ENCODE measurements at places on chromosomes 13 and 19. TPM values are rescaled to one million over a fixed set of nuclear protein-coding genes. Genes with fewer than 3 reads are reported as not detected.

DNA sequence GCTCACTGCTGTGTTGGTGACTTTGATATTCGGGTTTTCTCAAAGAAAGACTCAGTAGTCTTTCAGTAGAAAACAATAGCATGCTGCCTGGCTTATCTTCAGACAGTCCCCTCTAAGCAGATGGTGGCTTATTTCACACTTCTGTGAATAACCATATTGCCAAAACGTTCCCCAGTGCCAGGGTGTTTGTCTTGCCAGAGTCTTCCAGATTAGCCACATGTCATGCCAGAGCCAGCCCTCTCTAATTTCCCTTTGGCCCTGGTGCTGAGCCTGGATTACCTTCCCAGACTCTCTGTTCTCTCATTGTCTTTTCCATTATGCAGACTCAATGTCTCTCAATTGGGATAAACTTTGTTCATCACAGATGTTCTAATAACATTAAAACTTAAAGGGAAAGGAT, 488.0 kb upstream of the ATXN8OS start:
- DNase-seq, result no peak

GRCh38 chr19:43616954-43617353, 2.5 kb downstream of the ZNF428 start:
- DNase-seq, result no peak

GRCh38 chr19:19628501-19629134, 598 bp upstream of the LPAR2 start:
- peak; percentile 85 for DNase-seq

DNA sequence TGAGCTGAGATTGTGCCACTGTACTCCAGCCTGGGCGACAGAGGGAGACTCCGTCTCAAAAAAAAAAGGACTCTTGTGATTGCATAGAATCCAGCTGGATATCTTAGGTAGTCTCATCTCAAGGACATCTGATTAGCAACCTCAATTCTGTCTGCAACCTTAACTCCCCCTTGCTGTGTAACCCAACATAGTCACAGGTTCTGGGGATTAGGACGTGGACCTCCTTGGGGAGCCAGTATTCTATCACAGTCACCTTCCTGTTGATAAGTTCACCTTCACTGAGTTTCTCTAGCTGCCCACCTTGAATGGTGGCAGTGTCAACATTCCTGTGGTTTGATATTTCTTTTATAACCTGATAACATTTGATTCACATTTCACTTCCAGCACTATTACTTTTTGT, 27.2 kb downstream of the GPR18 start:
- DNase-seq, result no peak

DNA sequence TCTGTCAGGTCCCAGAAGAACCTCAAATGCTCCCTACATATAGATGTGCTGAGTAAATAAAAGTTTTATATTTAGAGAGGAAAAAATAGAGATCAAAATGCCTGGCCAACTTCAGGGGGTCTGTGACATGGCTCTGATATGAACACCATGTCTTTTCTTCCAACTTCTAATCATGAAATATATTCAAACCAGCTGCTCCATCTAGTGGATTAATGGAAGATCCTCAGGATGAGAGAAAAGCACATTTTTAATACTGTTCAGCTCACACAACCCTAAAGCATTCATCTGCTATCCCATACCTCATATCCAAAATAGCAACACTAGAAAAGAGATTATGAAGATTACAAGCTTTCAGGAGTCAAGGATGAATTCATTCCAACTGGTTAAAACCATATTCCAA, 56.0 kb upstream of the DOCK9 start:
- DNase-seq, result no peak

- no peak for DNase-seq
These were observed 26.0 kb downstream of the WDR88 start for GRCh38 chr19:33157906-33158305.

- DNase-seq, result no peak
These were observed 1.7 kb upstream of the PLEKHG2 start for GRCh38 chr19:39410831-39411080.

GRCh38 chr13:22047082-22047784, 376.4 kb downstream of the FGF9 start:
- DNase-seq, result no peak

DNA sequence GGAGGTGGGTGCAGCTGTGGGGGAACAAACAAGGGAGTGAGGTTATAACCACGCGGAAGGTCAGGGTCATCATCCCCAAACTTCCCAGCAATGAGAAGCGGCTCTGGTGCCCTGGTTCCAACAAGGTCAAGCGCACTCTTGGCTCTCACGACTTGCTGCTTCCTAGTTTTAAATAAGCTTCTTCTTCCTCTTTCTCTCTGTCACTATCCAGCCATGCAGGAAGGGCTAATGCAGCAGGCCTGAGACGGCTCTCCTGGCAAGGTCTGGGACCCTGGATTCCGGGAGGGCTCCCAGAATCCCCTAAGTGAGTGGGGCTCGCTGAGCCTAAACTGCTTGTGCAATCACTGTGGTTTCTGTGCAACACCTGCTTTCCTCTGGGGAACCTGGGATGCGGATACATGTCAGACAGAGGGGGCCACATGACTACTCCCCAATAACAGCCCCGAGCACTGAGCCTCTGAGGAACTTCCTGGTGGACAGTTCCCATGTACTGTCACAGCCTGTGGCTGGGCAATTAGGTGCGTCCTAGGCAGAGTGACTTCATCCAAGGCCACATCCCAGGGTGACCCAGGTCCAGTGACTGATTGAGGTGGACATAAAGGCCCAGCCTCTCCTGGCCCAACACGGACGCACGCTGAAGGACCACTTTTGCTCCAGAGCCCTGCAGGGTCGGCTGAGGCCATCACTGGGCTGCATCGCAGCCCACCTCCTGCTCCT, 24.2 kb downstream of the VRK3 start:
- no peak for DNase-seq

GRCh38 chr19:50725218-50725910, 2.2 kb downstream of the CLEC11A start:
- no peak for DNase-seq

- peak; percentile 91 for DNase-seq
These were observed at the start of gene FOXO1 for GRCh38 chr13:40666045-40666932. Gene FOXO1, minus strand, starts transcription at chr13:40666641. Its CDS starts 429 bp downstream, at chr13:40666212.

DNA sequence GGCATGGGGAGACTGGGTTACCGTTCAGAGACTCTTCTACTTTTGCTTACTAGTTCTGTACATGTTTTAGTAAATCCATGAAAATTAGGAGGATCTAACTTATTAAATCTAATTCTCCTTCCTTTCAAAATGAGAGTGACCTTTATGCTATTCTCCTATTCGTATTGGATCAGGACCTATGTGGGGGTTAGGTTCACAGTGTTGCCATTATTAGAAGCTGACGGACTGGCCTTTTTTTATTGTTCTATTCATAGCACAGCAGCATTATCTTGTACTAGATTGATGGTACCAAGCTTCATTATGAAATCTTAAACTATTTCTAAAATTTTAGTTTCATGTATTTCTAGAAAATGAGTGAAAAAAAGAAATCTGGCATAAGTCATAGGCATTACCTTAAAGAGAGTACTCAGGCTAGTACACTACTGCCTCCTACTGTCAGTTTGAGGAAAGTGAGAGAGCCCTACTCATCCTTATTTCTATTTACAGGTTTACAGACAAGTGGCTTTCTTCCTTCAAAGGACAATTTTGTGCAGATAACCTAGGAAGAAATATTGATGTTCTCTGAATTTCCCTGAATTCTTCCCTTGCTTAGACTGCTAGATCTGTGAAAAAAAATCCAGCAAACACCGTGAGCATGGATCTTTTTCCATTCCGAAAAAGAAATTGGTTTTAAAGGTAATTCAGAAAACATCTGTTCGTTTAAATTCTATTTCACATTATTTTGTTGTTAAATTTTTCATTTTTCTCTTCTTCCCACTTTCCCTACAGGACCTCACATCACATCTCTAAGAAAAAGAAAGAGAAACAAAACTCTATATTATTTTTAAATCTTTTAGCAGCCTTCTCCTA, 485.5 kb downstream of the DIAPH3 start:
- no peak for DNase-seq

DNA sequence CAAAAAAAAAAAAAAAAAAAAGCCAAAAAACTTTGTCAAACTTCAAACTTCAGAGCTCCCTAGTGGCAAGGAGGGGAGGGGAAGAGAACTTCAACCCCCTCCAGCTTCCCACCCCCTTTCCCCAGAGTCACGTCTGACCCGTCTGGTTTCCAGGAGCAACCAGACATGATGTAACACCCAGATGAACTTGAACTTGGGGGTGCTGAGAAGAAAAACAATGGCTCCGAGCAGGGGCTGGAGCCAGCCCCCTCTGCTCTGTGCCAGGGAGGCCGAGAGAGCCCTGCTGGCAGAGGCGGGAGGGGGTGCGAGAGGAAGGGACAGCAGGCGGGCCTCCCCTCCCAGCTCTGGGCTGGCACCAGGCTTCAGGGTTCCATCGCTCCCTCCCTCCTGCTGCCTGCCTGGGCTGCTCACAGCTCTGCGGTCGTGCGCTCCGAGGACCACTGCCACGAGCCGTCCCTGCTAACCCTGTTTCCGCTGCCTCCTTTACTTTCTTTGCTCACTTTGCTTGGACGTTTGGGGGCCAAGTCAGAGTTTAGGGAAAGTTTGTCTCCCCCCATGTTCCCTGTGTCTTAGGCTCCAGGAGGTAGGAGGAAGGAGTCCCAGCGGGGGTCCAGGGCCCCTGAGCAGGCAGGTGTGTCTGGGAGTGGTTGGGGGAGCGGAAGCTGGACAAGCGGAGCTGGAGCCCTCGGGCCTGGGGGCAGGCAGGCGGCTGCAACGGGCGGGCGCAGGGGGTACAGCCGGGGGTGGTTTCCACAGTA, 11.1 kb downstream of the LYL1 start:
- no peak for DNase-seq

GRCh38 chr19:6340493-6341201, 7.2 kb upstream of the ACER1 start:
- no peak for DNase-seq

DNA sequence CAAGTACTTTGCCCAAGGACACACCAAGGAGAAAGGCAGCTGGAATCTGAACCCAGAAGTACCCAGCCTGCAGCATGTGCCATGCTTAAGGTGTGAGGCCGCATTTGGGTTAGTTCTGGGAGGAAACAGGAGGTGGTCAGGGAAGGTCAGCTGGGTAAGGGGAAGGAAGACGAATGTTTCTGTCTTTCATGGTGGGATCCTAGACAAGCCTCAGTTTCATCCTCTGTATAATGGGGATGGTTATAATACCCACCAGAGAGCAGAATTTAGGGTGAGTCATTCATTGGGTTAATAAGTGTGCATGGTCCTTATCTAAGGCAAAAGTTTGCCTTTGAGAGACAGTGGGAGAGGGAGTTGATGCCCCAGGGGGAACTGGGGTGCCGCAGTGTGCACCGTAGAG, 3.6 kb downstream of the CCDC61 start:
- no peak for DNase-seq

DNA sequence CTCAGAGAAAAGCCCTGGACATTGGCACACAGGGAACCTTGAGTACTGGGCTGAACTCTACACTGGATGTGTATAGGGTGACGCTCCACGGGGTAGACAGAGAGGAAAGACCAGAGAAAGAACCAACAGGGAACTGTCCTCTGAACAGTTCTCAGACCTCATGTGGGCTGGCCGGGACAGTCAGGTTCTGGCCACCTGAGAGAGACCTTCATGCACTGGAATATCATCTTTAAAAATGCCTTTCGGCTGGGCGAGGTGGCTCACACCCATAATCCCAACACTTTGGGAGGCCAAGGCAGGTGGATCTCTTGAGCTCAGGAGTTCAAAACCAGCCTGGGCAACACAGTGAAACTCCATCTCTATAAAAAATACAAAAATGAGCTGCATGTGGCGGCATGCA, 143.8 kb upstream of the GJB6 start:
- no peak for DNase-seq

DNA sequence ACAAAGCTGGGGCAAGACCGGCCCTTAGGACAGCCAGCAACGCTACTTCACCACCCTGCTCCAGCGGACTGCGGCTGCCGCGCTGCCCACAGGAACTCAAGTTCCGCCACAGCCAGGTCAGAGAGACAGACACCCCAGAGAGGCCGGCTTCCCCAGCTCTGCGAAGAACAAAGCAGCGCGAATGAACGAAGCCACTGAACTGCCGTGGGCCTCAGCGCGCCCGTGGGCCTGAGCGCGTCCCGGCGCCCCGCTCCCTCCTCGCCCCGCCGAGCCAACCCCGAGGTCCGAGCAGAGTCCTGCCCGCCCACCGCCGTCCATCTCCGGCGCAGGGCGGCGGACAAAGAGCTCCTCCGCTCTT, 158.4 kb downstream of the RNF17 start:
- no peak for DNase-seq

GRCh38 chr13:107809125-107809524, 406.2 kb downstream of the LIG4 start:
- DNase-seq, result no peak

- peak; percentile 75 for DNase-seq
These were observed 19.3 kb upstream of the DPP9 start for GRCh38 chr19:4742723-4743646.

GRCh38 chr13:49185264-49185663, 34.9 kb upstream of the MLNR start:
- no peak for DNase-seq

GRCh38 chr19:19110410-19111135, 27.7 kb downstream of the TMEM161A start:
- peak; percentile 77 for DNase-seq

Gene DAPK3
- total RNA-seq, result 58.5 TPM

Gene CEACAM20
- total RNA-seq, result not detected

Gene C13orf46
- 20.1 TPM for total RNA-seq

Gene CD33
- total RNA-seq, result 4.8 TPM

Gene MAST1
- 2.2 TPM for total RNA-seq

Gene LIN37
- 26.5 TPM for total RNA-seq

Gene ZNF793
- 0.29 TPM for total RNA-seq

Gene RFPL4AL1
- not detected for total RNA-seq

Gene CLEC4M
- total RNA-seq, result not detected

Gene FCGBP
- 472 TPM for total RNA-seq

Gene HIPK4
- not detected for total RNA-seq
